ENCODE measurements at places on chromosomes 7 and 10.

GRCh38 chr7:94266238-94266644, 128.5 kb upstream of the COL1A2 start:
- DNase-seq: no peak

GRCh38 chr10:23556727-23557440, 118.0 kb downstream of the OTUD1 start:
- no peak for DNase-seq

DNA sequence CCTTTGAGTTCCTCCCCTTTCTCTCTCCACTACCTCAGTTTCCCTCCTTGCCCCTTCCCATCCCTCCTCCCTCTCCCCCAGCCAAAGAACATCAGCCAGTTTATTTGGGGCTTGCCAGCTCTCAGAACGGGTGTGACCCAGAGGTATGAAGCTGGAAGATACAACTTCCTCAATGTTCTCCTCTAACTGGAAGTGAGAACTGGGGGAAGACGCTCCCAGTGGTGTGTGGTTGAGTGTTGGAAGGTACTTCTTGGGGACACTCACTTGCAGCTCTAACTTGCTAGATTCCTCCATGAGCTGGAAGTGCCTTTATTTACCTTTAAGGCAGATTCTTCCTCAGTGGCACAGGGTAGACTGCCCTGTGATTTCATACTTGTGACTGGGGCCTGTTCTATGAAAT, 110.5 kb upstream of the HABP2 start:
- DNase-seq: no peak

- no peak for DNase-seq
These were observed 674 bp downstream of the AMZ1 start for GRCh38 chr7:2688409-2689342.

- DNase-seq: no peak
These were observed 129.1 kb upstream of the BTBD16 start for GRCh38 chr10:122141821-122142640.

DNA sequence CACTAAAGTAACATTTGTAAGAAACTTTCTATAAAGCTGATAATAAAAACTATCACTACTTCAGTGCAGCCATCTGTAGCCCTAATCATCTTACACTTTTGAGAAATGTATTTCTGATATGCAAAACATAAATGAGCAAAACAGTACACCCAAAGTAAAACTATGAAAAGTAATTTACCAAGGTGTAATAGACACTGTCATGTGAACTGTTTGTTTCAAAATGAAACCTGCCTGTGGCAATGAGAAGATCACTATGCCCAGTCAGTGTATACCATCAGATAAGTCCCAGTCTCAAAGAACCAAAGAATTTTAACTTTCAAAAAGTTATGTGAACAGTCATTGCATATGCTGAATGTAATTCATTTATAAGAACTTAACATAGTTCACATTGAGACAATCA, 398.1 kb downstream of the CDC14C start:
- DNase-seq: no peak

- no peak for DNase-seq
These were observed 877.6 kb downstream of the LRMDA start for GRCh38 chr10:76309070-76309469.

- no peak for DNase-seq
These were observed 163.7 kb upstream of the AHR start for GRCh38 chr7:17134786-17135185.

DNA sequence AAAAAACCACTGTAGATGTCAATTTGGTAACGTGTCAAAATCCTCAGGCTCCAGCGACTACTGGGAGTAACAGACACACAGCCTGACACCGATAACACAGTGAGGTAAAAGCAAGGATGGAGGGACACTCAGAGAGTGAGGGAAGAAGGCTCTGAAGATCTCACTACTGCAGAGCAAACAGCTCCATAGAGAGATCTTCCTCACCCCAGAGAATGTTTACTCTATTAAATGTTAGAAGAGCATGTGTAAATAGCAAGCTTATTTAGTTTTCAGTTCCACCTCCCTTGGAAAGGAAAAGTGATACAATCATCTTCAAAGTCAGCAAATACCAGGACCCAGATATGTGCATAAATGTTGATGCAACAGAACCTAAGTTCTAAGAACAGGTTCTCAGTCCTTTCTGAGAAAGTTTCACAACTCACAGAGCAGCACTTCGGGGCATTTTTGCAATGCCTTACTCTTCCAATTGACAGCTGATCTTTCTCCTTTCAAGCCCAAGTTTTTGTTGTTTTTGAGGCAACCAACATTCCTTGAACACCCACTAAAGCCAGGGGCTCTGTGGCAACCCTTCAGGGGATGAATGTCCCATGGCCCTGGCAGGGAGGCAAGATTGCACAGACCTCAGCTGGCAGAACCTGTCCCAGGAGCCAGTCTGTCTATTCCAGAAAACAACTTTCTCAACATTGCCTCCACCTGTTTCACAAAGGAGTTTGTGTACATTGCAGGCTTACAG, 177.4 kb downstream of the SFMBT2 start:
- no peak for DNase-seq

DNA sequence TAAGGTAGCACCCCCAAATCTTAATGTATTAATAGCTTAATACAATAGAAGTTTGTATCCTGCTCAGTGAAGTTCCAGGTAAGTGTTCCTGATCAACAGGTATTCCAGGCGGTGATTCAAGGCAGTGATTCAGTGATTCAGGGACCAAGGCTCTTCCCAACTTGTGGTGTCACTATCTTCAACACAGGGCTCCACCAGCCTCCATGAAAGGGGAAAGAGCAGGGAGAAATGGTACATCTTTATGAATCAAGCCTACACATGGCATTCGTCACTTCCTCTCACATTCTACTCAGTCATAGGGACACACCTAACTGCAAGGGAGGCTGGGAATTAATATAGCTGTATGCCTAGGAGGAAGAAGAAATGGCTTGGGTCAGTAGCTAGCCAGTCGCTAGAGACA, 5.1 kb downstream of the GOLGA7B start:
- no peak for DNase-seq

- no peak for DNase-seq
These were observed 44.2 kb upstream of the GPR26 start for GRCh38 chr10:123621916-123622315.

DNA sequence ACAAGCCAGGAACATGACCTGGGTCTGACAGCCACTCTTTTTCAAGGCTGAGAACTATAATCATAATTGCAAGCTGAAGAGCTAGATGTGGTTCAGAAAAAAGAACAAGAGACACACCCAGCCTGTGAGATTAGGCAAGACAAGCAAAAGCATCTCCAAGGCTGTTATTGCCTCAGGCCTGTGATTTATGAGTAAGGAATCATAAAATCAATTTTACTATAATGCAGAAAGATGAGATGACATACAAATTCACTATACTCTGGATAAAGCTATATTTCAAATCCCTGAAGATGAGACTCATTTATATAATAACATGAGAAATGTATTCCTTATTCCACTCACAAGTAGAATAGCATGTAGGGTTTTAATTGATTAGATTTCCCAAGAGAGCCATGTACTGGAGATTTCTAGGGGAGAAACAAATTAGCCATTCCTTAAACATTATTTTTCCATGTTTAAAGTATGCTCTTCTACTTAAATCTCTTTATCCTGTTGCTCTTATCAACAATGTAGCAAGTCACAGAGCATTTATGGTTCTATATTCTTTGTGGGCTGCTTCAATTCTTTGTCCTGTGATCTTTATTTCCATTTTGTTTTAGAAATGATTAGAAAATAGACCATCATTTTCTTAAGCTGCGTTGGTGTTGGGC, 47.4 kb downstream of the FHIP2A start:
- DNase-seq: no peak

DNA sequence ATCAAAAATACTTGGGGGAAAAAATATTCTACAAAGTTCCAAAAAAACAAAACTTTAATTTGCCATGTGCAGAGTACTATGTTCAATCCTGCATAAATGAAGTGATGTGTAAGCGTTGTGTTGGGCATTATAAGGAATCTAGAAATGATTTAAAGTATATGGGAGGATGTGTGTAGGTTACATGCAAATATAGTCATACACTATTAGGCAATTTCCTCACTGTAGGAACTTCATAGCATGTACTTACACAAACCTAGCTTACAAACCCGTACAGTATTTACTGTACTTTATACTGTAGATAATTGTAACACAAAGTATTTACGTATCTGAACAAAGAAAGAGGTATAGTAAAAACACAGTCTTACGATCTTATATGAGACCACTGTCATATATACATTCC, 72.3 kb downstream of the NRBF2 start:
- no peak for DNase-seq

DNA sequence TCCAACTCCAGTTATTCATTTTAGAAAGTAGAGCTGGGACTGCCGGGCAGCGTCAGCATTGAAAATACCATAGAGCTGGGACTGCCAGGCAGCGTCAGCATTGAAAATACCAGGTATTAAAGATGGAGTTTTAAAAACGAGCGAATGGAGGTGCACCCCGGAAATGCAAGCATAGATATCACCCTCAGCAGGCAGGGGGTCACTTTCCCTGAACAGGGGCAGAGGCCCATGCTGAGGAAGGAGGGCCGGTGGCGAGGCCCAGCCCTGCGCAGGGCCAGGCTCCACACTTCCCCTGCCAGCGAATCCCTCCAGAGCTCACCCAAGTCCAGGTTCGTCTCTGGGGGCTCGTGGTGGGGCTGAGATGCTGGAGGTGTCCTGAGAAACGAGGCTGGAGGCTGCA, 84.8 kb upstream of the DIP2C start:
- no peak for DNase-seq

DNA sequence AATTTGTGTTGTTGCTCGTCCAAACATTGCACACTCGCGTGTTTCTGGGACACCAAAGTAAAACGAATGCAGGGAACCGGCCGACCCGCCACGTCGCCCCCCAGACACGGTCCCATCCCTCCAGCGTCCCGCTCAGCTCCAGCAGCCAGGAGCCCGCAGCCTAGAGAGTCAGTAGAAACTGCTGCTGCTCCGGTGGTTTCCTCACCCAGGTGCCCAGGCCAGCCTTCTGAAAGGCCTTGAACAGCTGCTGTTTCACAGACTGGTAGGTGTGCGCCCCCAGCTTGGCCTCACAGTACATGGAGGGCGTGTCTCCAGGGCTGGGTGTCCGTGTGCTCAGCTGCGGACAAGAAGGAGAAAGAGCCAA, 126.8 kb downstream of the WDR37 start:
- DNase-seq: no peak

DNA sequence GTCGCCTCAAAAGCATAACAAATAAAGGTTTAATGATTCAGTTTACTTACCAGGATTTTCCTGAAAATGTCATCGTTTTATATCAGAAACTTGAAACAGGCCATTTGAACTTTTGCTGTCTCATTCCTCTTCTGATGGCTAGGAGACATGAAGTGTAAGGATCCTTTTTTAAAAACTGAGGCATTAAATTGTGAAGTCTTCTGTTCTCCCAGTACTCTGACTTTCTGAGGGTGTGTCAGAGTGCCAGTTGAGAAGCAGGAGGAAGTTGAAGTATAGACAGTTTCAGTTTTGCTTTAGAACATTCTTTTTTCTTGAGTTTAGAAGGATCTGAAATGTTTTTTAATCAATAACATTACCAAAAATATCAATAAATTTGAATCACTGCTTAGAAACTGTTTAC, at the start of gene SAMD9L:
TSS of gene SAMD9L (minus strand) at position 242 of the 400 bp plus-strand sequence. CDS start 12,414 bp downstream, outside the sequence.
- DNase-seq: no peak

GRCh38 chr10:125084191-125084613, 76.2 kb downstream of the CTBP2 start:
- no peak for DNase-seq

- no peak for DNase-seq
These were observed 57.9 kb downstream of the OTUD1 start for GRCh38 chr10:23496727-23497126.

DNA sequence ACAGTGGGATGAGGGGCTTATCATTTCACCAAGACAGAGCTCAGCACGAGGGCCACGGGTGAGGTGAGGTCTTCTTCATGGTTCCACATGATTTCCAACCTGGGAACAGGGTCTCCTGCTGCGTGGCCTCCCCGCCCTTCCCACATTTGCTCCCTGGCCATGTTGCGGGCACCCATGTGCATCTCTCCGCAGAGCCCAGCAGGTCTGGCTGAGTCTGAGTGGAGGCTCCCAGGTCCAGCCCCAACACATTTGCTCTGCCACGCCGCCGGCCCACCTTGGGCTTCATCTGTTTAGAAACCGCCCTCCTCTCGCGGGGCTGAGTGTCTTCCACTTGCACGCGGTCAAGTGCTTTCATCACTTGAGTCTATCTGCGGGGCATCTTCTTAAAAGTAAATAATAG, 14.8 kb upstream of the PRKAR1B start:
- no peak for DNase-seq

DNA sequence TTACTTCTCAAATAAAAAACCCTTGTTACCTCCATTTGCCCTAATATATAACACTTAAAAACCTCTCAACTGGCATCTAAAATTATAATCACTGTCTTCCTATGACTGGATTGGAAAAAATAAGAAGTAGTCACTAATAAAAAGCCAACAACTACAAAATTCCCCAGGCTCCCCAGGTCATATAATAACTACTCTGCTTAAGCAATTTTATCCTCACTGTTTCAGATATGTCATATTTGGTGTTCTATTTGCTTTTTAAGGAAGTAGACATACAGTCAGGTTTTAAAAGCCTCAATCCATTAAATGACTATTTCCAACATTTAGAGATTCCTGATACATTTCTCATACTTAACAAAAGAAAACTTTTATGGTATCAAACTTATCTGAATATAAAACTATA, 2.4 kb downstream of the H2AZ2 start:
- no peak for DNase-seq

- DNase-seq: no peak
These were observed 26.4 kb downstream of the CHST15 start for GRCh38 chr10:124066781-124067714.

DNA sequence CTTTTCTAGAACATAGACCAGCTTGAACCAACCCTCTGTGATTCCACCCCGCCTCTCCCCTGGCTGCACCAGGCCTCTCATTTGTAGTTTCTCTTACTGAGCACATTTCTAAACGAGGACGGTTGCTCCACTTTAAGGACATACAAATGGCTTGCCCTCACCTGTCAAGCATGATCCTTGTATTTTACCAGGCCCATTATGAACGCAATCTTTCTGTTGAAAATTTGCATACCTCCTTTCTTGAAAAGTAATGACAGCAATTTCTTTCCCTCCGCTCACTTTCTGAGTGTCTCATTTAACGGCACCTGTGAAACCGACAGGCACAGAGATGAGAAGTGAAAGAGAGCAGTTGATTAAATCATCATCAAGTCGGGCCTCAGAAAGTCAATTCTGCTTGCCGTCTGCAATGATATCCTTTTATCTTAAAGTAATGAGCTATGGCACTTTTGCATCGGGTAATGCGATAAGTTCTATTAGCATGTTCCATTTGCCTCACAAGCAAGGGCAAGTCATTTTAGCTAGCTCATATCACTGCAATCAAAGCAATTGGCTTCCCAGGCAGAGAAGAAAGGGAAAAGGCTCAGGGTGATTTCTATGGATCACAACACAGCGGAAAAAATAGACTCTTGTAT, 705.6 kb upstream of the GALNT17 start:
- no peak for DNase-seq

GRCh38 chr7:68203251-68203650, 1206.6 kb downstream of the TYW1 start:
- no peak for DNase-seq

DNA sequence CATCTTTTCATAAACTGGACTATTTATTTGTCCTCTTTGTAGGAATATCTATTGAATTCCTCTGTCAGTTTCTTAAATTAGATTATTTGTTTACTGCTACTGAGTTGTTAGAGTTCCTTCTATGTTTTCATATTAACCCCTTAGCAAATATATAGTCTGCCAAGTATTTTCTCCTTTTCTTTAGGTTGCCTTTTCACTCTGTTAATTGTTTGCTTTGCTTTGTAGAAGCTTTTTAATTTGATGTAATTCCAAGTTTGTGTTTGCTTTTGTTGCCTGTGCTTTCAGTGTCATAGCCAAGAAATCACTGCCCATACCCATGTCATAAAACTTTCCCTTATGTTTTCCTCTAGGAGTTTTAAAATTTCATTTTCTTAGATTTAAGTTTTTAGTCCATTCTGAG, 256.2 kb upstream of the SEMA3A start:
- no peak for DNase-seq

Measured in stimulated activated CD8-positive, alpha-beta memory T cell treated with anti-CD3 and anti-CD28 coated beads, Interleukin-2, amount 100 ng/mL, for 1 hour (primary cell).